Cerebellar nuclear complex (tissue), 1 donor: ENCODE measurements at places on chromosomes 6 and 20.

DNA sequence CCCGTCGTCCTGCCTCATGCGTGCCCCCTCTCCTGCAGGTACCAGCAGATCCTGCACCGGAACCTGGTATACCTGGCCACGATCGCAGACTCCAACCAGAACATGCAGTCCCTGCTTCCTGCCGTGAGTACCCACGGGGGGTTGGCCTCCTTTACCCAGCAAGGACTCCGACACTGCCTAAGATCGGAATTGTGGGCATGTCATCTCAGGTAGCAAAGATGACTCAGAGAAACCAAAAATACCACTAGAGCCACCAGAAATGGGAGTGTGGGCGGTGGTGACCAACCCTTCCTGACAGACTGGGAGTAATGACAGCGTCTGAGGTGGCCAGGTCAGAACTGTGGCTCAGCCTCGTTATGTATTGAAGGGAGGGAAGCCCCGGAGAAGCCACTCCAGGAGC is 16.3 kb downstream of the SS18L1 start:
- no peak for DNase-seq

- DNase-seq: no peak
Measured at GRCh38 chr20:62652041-62652893, 10.0 kb downstream of the SLCO4A1 start.

- DNase-seq: no peak
Measured at GRCh38 chr6:142696123-142697000, 248.6 kb downstream of the HIVEP2 start.

GRCh38 chr20:41428285-41428684 is 61.7 kb upstream of the EMILIN3 start:
- DNase-seq: no peak

DNA sequence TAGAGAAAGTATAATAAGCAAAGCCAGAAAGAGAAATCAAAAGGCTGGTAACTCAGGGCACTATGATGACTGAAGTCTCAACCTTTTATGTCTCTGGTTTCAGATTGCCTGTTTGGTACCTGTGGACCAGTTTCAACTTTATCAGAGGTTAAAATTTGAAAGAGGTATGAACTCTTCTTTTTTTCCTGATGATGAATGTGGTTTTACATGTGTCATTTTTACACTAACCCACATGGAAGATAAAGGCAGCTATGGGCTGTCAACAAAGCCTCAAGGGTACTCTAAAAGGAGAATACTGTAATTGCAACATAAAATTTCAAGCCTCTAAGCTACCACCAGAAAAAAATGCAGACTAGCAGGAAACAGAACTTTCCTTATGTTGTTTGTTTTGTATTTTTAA is 52.4 kb downstream of the RNF144B start:
- no peak for DNase-seq

DNA sequence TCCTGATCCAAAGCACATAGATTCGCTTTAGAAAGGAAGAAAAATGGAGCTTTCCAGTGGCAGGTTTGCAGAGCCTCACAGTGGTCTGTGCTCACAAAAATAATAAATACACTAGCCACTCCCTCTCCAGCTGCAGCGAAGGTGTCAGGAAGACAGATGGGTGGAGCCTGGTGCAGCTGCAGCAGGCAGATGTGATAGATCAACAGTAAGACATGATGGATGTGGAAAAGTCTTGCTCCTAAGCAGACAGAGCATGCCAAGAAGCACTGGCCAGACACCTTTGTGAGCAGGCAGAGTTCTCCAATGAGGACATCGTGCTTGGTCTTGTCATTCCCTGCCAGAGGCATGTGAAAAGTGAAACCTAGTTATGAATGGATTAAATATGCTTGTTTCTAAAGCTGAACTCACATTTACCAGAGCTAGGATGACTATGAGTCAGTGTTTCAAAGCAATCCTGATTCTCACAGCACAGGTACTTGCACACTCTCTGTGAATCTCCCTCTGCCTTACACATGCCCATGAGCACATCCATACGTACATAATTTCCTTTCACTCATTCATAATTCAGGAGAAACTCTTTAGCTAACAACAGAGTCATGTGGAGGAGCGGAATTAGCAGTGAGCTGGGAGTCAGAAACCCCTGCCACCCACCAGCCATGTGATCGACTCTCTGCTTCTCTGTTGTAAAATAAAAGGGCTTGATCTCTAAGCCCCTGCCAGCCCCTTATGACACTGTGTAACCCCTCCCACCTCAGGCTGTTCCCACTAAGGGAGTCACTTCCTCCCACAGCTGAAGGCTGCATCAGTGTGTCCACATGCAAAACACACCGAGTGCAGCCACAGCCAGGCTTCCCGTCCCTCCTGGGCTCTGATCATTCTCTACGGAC is 111.2 kb downstream of the SCML4 start:
- no peak for DNase-seq

GRCh38 chr6:130836055-130836640 is 8.9 kb downstream of the SMLR1 start:
- DNase-seq: no peak

- no peak for DNase-seq
Measured at GRCh38 chr6:144062786-144063185, 32.6 kb downstream of the SF3B5 start.

GRCh38 chr6:102742754-102743356 is 1349.3 kb downstream of the GRIK2 start:
- no peak for DNase-seq

GRCh38 chr6:157263881-157264397 is 59.4 kb downstream of the TMEM242 start:
- DNase-seq: no peak

DNA sequence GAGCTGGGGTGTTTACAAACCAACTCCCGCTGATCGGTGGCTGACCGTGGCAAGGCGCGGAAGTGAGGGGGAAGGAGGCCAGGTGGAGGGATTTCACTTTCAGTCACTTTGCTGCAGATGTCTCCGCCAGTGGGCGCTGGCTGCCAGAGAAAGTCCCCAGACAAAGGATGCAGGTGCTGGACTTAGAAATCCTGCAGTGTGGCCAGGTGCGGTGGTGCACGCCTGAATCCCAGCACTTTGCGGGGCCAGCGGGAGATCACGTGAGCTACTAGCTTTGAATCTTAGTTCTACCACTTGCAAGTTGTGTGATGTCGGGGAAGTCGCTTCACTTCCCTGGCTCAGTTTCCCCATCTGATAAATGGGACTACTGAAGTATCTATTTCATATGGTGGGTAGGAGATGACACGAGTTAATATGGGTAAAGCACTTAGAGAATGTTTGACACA is 180.4 kb downstream of the ZNF217 start:
- DNase-seq: no peak

GRCh38 chr6:93790981-93791380 is 371.6 kb upstream of the EPHA7 start:
- DNase-seq: no peak

GRCh38 chr20:1871807-1872458 is 23.3 kb upstream of the SIRPA start:
- DNase-seq: no peak

GRCh38 chr6:24214984-24215383 is 89.0 kb downstream of the NRSN1 start:
- no peak for DNase-seq

DNA sequence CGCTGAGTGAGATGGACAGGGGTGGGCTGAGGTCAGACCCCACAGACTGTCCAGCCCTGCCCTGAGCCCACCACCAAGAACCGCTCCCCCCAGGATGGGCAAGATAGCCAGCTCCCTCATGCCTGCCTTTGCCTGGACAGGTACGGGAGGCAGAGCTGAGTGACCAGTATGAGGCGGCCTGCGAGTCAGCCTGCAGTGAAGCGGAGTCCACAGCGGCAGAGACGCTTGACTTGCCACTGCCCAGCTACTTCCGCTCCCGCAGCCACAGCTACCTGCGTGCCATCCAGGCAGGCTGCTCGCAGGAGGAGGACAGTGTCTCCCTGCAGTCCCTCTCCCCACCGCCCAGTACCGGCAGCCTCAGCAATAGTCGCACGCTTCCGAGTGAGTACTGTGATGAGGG is 94.8 kb upstream of the MYL9 start:
- DNase-seq: no peak

DNA sequence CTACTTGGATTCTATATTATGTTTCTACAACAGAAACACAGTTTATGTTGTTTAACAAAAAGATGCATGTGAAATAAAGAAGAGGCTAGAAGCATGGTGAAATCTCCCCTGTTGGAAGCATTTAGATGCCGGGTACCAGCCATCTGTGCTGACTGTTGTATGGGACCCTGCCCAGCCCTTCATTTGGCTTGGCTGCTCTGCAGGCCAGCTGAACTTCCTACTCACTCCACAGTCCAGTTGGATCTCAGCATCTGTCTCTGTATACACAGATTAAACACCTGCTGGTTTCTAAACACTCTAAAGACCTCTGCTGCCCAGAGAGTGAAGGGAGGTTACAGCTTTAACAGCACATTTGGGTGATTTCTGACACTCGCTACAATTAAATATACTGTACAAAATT is 228.3 kb downstream of the SLC35F1 start:
- DNase-seq: no peak

DNA sequence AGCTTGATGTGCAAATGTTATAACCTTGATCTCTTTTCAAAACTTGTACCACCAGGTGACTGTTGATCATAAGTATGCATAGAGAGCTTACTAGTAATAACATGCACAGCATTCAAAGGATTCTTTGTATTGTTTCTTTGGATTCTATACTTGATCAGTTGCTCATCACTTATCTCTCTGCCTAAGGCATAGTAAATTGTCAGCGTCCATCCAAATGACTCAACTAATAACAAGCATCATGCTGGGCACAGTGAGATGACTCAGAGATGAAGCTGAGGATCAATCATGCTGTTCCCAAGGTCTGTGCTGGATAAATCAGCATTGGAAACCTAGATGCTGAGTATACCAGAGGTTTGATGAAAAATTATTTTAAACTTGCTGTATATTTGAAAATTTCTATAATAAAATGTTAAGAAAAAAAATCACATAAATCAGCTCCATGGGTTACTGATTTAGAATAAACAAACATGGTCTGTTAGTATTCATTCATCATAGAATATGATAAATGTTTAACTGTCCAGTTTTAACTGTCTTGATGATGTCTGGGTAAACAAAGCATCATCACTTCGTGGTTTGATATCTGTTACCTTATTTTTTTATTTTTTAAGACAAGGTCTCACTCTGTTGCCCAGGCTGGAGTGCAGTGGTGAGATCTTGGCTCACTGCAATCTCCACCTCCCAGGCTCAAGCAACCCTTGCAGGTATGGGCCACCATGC is 45.6 kb upstream of the SGK1 start:
- DNase-seq: no peak

DNA sequence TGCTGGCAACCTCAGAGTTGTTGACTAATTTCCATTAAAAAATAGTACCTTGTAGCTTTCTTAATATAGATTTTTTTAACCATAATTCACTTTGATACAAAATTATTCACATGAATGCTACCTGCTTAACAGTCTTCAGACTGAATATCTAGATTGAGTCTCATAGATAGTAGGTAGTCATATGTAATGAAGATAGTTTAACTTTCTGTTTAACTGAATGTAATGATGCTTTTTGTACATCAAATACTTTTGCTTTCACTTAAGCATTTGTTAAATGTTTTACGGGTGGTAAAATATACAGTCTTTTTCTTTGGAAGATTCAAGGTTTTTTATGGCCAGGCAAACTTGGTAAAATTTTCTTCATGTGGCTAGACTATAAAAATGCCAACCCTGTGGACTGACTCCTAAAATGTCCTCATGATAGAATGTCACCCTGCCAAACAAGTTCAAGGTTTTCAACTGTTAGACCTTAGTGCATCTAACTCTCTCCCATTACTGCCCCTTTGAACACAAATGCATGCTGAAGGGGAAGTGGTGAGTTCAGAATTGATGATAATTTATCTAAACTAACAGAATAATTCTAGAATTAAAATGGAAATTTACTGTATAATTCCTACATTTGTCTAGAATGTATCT is 16.4 kb downstream of the TBPL1 start:
- no peak for DNase-seq

DNA sequence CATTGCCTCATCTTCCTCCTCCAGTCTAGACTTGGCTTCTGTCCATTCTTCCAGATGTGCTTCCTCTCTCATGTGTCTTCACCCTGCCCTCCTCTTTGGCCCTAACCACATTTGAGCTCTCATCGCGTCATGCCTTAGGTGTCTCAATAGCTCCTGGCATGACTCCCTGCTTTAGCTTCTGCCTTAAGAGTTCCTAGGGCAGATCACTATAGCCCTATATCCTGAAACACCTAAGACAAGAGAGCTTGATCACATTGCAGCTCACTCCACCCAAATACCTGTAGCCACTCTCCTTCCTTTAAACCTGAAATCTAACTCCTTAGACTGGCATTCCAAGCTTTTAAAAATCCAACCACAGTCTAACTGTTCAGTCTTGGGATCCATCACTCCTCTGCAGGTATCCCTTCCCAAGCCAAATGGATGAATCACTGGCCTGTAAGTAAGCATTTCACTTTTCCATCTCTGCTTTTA is 69.0 kb upstream of the STXBP5 start:
- no peak for DNase-seq

DNA sequence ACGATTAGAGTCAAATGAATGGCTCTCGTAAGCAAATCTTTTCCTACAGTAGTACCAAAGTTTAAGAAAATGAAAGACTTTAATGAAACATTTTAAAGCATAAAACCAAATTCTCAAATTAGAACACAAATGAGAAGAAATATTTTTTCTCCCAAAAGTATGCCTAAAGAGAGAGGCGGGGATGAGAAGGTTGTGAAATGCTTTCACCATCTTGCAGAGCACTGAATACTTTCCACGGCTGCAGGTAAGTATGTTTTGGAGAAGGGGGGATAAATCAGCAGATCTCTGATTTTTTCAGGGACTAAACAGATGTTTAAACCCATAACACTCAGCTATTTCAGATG is 277.1 kb downstream of the ADGB start:
- no peak for DNase-seq

DNA sequence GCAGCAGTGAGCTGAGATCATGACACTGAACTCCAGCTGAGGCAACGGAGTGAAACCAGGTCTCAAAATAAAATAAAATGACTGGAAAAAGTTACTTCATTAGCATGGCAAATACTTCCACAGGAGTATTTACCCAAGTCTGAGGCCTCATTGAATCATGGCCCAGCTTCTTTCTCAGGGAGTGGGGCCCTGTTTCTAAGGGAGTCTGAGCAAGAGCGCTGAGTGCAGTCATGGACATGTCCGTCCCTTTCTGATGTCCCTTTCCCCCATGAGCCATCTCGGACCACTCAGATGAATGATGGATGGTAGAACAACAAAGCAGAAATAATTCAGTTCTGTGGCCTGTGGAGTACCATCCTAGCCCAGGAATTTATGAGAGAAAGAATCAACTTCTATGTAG is 7.8 kb upstream of the DTD1 start:
- DNase-seq: no peak

GRCh38 chr20:17992224-17992637 is 23.4 kb downstream of the MGME1 start:
- DNase-seq: no peak

DNA sequence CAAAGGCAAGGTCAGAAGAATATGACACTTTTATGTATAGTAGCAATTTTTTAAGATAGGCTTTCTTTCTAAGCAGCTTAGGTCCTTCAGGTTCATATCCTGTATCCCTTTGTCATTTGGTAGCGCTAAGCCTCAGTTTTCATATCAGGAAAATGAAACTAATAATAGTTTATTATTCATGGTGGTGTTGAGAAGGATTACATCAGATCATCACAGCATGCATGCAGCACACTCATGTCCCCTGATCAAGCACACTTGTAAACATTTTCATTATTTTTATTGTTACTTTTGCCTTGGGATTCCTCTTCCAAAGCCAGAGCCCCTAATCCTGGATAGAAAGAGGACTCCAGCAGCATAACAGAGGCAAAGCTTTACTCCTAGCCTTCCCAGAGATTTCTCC is 70.2 kb upstream of the ADGRF1 start:
- no peak for DNase-seq
